ENCODE measurements at places on chromosomes 2 and 18.

- H3K4me3 ChIP-seq = no peak overlapping the region
- H3K27ac ChIP-seq = no peak overlapping the region
- H3K27me3 ChIP-seq = no peaks in the 10 kb centered on the region
- peaks cover 4% of the 10 kb centered on the region for H3K4me1 ChIP-seq
- H3K36me3 ChIP-seq = no peaks in the 10 kb centered on the region
Measured at GRCh38 chr2:10392951-10393639, 55.0 kb downstream of the ODC1 start.

GRCh38 chr2:144833075-144833637 is 313.2 kb upstream of the ZEB2 start:
- no peaks in the 10 kb centered on the region for H3K36me3 ChIP-seq
- H3K4me1 ChIP-seq = peaks cover 4% of the 10 kb centered on the region
- DNase-seq = no peak
- no peaks in the 10 kb centered on the region for H3K27me3 ChIP-seq
- H3K4me3 ChIP-seq = no peak overlapping the region

- H3K4me3 ChIP-seq = no peak overlapping the region
- no peak overlapping the region for H3K27ac ChIP-seq
- DNase-seq = no peak
- H3K36me3 ChIP-seq = no peaks in the 10 kb centered on the region
Measured at GRCh38 chr18:24600076-24600654, 139.7 kb downstream of the HRH4 start.

DNA sequence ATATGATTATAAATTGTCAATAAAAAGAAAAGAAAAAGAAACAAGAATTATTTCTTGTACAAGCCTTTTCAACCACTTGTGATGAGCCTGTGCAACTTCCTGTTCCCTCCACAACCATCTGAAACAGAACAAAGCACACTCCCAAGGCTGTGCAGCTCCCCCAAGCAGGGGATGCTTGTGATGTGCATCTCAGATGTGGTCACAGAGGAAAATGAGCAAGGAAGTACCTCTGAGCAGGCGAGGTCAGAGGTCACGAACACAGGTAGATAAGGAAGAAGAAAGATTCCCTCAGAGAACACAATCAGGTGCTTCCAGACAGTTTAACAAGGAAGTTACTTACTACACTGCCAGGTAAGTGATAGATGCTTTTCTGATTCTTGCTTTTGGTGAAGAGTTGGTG is 274.8 kb upstream of the SLC39A10 start:
- no peak overlapping the region for H3K27ac ChIP-seq
- no peak for DNase-seq
- H3K4me3 ChIP-seq = no peak overlapping the region
- H3K4me1 ChIP-seq = no peaks in the 10 kb centered on the region

- H3K4me1 ChIP-seq = no peaks in the 10 kb centered on the region
- H3K27me3 ChIP-seq = no peaks in the 10 kb centered on the region
- DNase-seq = peak; percentile 27
- peak within 1 kb of the TSS; percentile 77 for H3K27ac ChIP-seq
Measured at GRCh38 chr2:223837287-223838061, at the start of gene AP1S3. TSS of gene AP1S3 (minus strand) at chr2:223837582. CDS start at chr2:223837450, 132 bp downstream.

- H3K27ac ChIP-seq = no peak overlapping the region
- DNase-seq = no peak
- no peaks in the 10 kb centered on the region for H3K36me3 ChIP-seq
- no peak overlapping the region for H3K4me3 ChIP-seq
- H3K27me3 ChIP-seq = no peaks in the 10 kb centered on the region
Measured at GRCh38 chr2:172742931-172743540, 7.4 kb downstream of the RAPGEF4 start.

- no peak overlapping the region for H3K4me3 ChIP-seq
- H3K27me3 ChIP-seq = no peaks in the 10 kb centered on the region
- DNase-seq = no peak
Measured at GRCh38 chr18:682833-683232, 25.4 kb downstream of the TYMS start.

DNA sequence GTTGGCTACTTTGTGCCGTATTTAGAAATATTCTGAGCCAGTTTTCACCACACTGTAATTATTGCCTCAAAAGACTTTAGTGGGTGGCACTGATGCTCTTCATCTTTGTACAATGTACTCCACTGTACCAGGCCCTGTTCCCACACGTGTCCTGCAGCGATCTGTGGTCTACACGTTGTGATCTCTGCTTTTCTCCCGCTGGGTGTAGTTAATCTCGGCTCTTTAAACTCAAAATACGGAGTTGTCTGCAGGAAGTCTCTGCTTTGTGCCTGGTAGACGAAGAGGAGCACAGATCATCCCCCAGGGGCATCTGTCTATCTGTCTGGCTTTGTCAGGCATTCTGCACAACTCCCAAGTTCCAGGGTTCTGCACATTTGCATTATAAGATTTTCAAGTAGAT is 12.1 kb upstream of the GREB1 start:
- H3K27ac ChIP-seq = no peak overlapping the region
- H3K27me3 ChIP-seq = peaks cover 5% of the 10 kb centered on the region
- H3K4me1 ChIP-seq = no peaks in the 10 kb centered on the region
- H3K36me3 ChIP-seq = no peaks in the 10 kb centered on the region
- no peak for DNase-seq
- H3K4me3 ChIP-seq = no peak overlapping the region

- H3K36me3 ChIP-seq = peaks cover 7% of the 10 kb centered on the region
- H3K4me3 ChIP-seq = no peak overlapping the region
- H3K27me3 ChIP-seq = no peaks in the 10 kb centered on the region
- H3K27ac ChIP-seq = no peak overlapping the region
- no peak for DNase-seq
Measured at GRCh38 chr2:100411841-100412292, 5.6 kb downstream of the CHST10 start.

- peaks cover 91% of the 10 kb centered on the region for H3K4me1 ChIP-seq
- no peak for DNase-seq
- H3K4me3 ChIP-seq = no peak overlapping the region
- H3K36me3 ChIP-seq = no peaks in the 10 kb centered on the region
- H3K27ac ChIP-seq = peak overlapping the region; percentile 74
Measured at GRCh38 chr2:33068261-33068660, 121.5 kb downstream of the LTBP1 start.

DNA sequence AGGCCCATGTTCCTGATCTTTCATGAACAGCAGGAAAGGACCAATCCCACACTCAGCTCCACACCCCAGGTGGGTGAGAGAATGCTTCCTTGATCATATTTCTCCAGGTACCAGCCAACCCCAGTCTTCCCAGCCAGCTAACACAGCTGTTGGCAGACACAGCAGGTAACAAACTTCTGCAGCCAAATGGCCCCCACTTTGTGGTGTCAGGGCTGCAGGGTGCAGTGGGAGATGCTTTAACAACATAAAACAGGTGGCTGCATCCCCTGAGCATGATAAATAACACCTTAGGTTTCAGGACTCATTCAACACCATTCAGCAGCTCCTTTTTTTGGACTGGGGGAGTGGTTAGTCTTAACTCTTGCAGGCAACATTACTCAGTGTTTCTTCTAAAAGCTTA is 76.7 kb upstream of the ACAA2 start:
- H3K27ac ChIP-seq = no peak overlapping the region
- no peaks in the 10 kb centered on the region for H3K36me3 ChIP-seq
- H3K27me3 ChIP-seq = no peaks in the 10 kb centered on the region
- no peaks in the 10 kb centered on the region for H3K4me1 ChIP-seq
- no peak for DNase-seq
- H3K4me3 ChIP-seq = no peak overlapping the region

- no peaks in the 10 kb centered on the region for H3K27me3 ChIP-seq
- H3K4me1 ChIP-seq = peaks cover 6% of the 10 kb centered on the region
- H3K4me3 ChIP-seq = no peak overlapping the region
- no peak overlapping the region for H3K27ac ChIP-seq
Measured at GRCh38 chr2:23803965-23804542, 122.9 kb downstream of the ATAD2B start.

DNA sequence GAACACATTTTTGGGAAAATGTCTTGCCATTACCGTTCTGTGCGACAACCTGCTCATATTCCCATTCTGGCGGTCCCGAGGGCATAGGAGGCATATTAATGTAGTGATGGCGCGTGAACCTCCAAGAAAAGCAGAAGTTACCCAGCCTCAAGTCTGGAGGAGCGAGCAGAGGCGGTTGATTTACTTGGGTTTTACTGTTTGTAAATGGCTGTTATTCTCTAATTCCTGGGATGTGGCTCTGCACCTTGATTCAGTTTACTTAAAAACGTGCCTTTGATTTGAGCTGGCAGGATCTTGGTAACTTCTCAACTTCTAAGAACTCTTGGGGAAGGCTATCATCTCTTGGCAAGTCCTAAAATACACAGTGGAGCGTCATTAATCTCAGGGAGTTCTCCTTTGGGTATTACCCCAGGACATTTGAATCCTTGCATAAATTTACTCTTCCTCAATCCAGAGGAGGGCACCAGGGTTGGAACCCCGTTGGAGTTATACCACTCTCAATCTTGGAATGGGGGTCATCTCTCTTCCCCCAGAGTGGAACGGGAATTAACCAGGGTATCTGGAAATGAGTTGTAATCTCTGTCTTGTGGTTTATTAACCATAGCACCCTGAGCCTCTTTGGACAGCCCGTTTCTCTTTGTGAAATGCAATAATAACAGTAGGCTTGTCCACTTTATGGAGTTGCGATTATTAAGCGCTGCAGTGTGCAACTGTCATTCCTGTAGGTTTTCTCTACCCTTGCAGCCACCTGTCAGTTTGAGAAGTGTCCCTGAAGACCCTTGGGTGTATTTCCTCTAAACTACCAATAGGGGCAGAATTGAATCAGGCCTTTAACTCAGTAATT is 2.1 kb downstream of the HK2 start:
- DNase-seq = no peak
- H3K27me3 ChIP-seq = no peaks in the 10 kb centered on the region
- H3K27ac ChIP-seq = peak overlapping the region; percentile 84
- no peaks in the 10 kb centered on the region for H3K4me1 ChIP-seq
- peak overlapping the region; percentile 69 for H3K4me3 ChIP-seq

- peak overlapping the region; percentile 60 for H3K4me3 ChIP-seq
- no peak for DNase-seq
- H3K27me3 ChIP-seq = peaks cover 36% of the 10 kb centered on the region
- H3K27ac ChIP-seq = no peak overlapping the region
Measured at GRCh38 chr18:11148680-11149440, 509 bp downstream of the PIEZO2 start.

DNA sequence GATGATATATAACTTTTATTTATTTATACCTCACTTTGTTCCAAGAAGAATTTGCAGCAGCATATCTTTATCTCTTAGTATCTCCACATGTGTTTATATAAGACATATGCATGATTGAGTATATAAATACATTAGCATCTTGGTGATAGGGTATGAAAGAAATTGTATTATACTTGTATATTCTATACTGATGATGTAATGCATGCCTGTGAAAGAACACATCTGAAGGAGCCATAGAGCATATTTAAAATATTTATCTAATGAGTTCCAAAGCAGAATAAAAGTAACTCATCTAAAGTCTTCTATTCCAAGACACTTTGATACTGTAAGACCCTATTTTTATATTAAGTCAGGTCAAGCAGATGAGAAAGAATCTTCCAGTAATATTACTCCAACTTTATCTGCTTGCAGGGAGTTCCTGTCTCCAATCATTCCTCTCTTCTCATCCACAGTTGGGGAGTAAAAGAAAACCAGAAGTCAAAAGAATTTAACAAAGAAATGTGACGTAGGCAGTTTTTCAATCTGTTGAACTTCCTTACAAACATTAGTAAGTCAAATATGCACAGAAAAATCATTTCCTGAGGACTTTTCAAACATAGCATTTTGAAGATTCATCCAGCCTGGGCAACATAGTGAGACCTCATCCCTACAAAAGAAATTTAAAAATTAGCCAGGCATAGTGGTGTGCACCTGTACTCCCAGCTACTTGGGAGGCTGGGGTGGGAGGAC is 76.7 kb downstream of the DTNB start:
- H3K27me3 ChIP-seq = no peaks in the 10 kb centered on the region
- H3K27ac ChIP-seq = no peak overlapping the region
- no peak overlapping the region for H3K4me3 ChIP-seq
- H3K36me3 ChIP-seq = no peaks in the 10 kb centered on the region
- no peak for DNase-seq

GRCh38 chr2:173654896-173655265 is 300.2 kb downstream of the CDCA7 start:
- no peaks in the 10 kb centered on the region for H3K4me1 ChIP-seq
- no peak overlapping the region for H3K4me3 ChIP-seq
- H3K36me3 ChIP-seq = no peaks in the 10 kb centered on the region
- no peak for DNase-seq

DNA sequence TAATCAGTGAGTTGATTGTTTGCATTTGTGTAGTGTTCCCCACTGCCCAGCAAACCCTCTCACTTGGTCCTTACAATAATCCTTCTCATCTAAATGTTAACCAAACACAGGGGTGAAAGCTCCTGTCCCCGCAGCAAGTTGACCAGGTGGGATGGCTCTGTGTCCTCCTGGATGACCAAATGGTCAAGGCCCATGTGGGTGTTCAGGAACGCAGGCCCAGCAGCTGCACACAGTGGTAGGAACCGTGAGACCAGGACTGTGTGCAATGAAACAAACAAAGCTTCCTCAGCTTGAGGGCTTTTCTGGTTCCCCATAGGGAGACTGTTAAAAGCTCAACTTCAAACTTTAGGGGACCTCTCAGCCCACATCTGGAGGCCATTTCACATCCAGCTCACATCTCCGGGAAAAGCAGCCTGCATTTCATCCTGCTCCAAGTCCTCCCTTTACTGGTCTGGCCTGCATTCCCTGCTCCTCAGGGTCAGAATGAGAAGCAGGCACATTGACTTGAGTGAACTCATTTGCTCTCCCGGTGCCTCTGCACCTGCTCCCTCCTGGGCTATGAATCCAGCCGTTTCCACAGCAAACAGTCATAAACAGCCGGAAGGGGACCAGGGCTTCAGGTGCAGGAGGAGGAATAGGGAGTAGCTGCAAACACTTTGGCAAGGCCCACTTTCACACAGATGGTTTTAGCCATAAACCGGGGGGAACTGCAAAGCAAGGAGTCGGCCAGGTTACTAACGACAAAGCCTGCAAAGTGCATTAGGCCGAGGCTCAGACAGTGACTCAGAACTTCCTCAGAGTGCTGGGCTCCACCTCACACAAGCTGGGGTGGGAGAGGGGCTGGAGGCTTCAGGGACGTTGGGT is 144.7 kb downstream of the CAPN13 start:
- no peak for DNase-seq
- no peaks in the 10 kb centered on the region for H3K27me3 ChIP-seq
- no peak overlapping the region for H3K27ac ChIP-seq
- H3K4me1 ChIP-seq = peaks cover 11% of the 10 kb centered on the region

- no peak for DNase-seq
- H3K27me3 ChIP-seq = no peaks in the 10 kb centered on the region
- H3K4me1 ChIP-seq = no peaks in the 10 kb centered on the region
Measured at GRCh38 chr2:183505911-183506310, 381.7 kb downstream of the NUP35 start.

DNA sequence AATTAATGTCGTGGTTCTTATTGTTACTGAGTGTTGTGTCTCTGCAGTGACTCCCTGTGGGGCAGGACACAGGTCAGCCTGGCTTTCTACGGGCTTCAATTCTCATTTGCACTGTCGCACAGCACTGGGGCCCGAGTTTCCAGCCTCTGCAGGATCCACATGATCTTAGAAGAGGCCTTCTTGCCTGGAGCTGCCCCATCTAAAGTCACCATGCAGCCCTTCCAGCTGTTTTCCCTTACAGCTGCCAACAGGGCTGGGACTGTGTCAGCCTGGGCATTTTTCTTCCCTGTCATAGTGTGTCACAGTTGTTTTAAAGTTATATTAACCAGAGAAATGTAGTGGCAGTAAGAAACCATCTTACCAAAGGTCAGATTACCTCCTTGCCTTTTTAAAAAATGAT is 27.0 kb downstream of the FHL2 start:
- no peak overlapping the region for H3K4me3 ChIP-seq
- no peak for DNase-seq
- H3K36me3 ChIP-seq = peaks cover 36% of the 10 kb centered on the region
- H3K27me3 ChIP-seq = no peaks in the 10 kb centered on the region
- no peak overlapping the region for H3K27ac ChIP-seq

All from tibial artery (tissue), 4 donors.